ENCODE measurements at places on chromosomes 4 and X. TPM values are rescaled to one million over a fixed set of nuclear protein-coding genes. Genes with fewer than 3 reads are reported as not detected.

DNA sequence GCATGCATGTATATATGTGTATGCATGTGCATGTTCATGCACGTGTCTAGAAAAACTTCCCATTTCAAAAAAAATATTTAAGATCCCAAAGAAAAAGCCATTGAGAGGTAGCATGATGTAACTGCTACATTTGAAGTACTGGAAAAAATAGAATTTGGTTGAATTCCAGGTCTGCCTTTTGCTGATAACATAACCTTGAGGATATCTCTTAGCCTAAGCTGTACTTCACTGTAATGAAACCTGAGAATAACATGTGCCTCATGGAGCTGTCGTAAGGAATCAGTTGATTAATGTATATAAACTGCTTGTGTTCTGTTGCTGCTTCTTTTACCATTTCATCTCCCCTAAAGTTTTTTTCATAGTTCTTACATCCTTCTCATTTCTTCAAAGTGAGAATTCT, 351.8 kb downstream of the GRIA2 start:
- no peak for DNase-seq

GRCh38 chr4:138450546-138451275, 208.6 kb upstream of the SLC7A11 start:
- no peak for DNase-seq

Gene MTNR1A
- not detected for total RNA-seq

DNA sequence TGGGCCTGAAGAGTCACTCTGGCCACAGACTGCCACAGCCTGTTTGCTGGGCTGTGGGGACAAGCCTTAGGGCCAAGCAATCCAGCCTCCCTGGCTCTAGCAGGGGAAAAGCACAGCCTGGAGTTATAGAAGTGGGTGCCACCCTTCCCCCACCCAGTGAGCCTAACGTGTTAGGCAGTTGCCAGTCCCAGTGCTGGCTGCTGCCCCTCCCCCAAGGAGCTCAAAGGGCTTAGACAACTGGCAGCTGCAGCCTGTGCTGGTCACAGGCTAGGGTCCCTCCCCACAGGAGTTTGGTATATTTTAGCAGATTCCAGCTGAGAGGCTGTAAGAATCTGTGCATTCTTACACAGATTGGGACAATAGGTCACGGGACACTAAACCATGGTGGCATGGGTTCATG, 370.3 kb upstream of the FGF16 start:
- DNase-seq: no peak

Gene MAOB
- total RNA-seq: not detected

GRCh38 chr4:82216219-82216618, 157.6 kb downstream of the HNRNPD start:
- DNase-seq: no peak

DNA sequence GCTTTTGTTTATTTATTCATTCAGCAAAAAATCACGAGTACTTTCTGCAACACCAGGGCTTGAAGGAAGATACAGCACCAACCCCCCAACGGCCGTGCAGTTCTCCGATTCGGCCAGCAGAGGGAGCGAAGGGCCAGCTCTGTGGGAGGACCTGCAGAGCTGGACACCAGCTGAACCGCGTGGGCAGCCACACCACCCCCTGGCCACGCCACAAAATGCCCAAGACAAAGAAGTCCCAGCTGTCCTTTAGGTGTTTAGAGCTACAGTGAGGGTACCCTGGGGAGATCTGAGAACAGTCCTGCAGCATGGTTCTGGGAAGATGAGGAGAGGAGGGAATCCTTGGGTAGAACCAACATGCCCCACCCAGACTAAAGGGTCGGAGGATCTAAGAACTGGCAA, 83.1 kb downstream of the RELL1 start:
- peak; percentile 59 for DNase-seq

GRCh38 chr4:2948895-2949781, 14.1 kb downstream of the NOP14 start:
- no peak for DNase-seq

Gene CHRNA9
- total RNA-seq: not detected

DNA sequence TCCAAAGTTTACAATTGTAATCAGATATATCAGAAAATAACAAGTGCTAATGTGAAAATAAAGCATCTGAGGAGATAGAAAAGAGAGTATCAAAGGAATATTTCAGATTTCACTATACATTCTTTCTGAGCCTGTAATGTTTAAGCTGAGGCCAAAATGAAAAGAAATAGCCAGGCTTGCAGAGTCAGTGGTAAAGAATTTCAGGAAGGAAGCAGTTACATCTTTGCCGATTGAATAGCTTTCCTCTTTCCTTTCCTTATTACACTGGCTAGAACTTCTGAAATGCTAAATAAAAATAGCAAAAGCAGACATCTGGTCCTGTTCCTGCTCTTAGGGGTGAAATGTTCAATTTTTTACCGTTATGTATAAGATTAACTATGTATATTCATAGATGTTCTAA, 1441.6 kb upstream of the PCDH7 start:
- peak; percentile 32 for DNase-seq

GRCh38 chr4:2324891-2325290, 63.0 kb upstream of the MXD4 start:
- DNase-seq: no peak

Gene DRP2
- total RNA-seq: 0.10 TPM

- no peak for DNase-seq
Measured at GRCh38 chr4:174575436-174575835, 53.1 kb upstream of the HPGD start.

DNA sequence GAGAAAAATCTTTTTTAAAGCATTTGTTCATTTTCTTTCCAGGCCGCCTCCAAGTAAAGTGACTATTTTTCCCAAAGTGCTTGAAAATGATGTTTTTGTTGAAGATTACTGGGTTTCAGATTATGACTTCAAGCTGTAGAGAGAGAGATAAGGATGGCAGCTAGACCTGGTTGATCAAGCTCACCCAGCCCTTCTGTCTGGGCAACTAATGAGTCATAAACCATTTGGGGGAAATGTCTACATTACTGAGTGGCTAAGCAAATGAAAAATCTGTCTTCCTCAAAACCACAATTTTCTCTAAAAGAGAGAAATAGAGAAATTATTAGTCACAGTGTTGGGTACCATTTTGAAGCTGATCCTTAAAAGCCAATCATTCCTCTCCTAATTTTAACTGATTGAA, 355.4 kb upstream of the CPEB2 start:
- DNase-seq: peak; percentile 58

DNA sequence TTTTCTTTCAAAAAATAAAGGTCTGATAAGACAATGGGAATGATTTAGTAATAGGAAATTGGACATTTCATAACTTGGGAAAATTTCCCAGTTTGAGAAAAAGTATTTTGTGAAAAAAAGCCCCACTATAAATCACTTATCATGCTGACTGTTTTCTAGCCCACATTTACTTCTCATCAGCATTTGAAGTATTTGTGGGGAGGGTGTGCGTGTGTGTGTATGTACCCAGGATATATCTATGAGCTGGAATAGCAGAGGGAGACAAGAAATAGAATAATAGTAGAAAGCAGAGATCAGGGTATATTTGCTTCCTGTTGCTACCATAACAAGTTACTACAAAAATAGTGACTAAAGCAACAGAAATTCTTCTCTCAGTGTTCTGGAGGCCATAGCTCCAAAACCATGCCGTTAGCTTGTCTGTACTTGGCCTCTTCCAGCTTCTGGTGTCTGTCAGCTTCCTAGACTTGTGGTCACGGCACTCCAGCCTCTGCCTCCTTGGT, 139.8 kb downstream of the PTTG2 start:
- no peak for DNase-seq
